ENCODE measurements at places on chromosomes 3 and 15.

DNA sequence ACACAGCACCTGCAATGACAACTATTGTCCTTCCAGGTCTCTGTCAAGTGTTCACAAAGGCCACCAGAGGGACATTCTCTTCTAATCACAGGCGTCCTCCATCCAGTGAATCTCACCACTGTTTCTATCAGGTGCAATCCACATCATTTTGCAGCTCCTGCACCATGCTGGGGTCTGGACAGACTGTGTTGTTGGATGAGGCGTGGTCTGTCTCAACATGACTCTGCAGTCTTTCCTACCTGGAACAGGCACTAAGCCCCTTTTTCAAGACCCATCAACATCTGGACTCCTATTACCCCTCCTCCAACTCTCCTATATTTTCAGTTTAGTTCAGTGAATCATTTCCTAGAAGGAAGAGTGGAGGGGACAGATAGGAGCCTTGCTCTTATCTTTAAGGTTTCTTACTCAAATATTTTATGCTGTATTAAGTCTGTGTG lies 31.5 kb upstream of the VEPH1 start:
- no peak for DNase-seq

DNA sequence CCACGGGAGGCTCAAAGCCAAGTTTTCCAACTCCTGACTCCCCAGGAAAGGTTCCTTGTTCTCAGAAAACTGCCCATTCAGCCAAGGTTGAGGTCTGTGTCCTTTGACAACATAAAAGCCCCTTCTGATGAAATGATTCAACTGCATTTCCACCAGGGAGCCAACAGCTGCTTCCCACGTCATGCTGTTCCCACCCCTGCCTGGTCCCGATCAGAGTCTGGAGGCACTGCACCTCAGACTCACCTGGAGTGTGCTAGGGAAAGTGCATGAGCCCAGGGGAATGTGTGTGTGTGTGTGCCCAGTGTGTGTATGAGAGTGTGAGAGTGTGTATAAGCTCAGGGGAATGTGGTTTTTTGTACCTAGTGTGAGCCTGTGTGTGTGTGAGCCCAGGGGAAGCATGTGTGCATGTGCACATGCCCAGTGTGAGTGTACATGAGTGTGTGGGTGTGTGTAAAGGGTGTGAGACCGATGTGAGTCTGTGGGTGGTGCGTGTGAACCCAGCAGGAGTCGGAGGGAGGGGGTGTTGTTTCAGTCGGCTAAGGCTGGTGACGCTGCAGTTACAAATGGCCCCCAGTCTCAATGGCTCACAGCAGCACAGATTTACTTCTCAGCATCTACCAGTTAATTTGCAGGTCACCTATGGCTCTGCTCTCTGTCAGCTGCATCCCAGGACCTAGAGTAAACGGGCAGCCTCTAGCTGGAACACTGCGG lies 20.3 kb upstream of the SLC6A1 start:
- DNase-seq, result no peak

DNA sequence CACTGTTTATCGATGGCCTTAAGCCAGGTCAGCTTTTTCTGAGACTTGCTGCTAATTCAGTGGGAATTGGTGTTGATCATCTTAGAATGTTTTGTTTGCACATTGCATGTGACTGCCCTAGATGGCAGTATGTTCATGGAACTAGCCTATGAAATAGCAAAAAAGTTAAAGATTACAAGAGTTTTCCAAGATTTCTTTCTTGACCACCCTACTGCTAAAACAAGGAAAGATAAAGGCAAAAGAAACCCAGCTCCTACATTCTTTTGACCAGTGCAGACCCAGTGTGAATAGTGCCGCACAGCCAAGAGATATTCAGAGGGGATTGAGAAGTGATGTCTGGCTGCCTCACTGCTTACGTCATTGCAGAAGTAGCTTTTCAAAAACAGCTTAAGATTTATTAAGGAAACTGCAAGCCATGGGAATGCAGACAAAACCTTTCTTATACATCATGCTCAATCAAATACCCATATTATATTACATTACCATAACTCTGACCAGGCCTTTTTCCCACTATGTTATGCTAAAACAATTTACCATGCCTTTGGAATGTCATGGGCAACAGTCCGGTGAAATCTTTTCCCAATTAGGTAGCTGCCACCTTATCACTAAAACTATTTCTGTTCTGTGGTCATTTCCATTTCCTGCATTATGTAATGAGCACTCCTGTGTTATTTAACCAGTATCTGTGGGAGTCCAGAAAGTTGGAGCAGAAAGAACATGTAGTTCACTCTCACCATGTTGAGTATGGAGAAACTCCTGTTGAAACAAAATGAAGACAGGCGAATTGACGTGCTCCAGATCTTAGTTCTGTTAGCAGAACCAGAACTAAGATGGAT lies 6.0 kb downstream of the PHLDB2 start:
- DNase-seq, result no peak

DNA sequence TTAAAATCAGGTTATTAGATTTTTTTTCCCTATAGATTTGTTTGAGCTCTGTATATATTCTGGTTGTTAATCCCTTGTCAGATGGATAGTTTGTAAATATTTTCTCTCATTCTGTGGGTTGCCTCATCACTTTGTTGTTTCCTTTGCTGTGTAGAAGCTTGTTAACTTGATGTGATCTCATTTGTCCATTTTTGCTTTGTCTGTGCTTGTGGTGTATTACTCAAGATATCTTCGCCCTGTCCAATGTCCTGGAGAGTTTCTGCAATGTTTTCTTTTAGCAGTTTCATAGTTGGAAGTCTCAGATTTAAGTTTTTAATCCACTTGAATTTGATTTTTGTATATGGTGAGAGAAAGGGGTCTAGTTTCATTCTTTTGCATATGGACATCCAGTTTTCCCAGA lies 699.1 kb downstream of the NAALADL2 start:
- DNase-seq, result no peak

DNA sequence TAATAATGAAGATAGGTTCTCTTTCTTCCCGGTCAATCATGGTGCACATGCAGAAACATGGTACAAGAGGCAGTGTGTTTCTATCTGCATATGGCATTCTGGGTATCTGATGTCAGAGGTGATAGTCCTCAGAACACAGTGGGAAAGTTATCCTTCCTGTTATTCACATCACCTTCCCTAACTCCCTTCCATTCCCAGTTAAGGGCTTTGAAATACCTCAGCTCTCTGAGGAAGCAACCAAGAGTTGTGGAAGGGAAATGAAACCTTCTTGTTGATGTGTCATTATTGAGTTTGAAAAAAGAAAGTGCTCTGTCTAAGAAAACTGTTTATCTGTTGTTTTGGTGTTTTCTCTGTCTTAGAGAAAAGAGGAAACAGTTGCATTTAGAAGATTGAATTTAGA lies 21.9 kb upstream of the P2RY13 start:
- no peak for DNase-seq

DNA sequence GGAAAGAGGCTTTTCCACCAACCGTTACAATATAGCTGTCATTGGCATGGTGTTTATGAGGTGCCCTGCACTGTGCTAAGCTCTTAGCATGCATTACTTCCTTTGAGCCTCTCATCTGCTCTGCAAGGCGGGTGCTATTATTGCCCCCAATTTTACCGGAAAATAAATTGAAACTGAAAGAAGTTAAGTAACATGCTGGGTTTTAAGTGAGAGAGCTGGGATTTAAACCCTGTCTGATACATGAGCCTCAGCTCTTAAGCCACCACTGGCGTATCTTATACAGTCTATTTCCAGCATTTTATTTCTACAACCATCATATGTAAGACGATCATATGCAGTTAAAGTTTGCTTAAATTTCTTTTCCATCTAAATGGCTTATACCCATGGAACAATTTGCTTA lies 81.6 kb downstream of the AGBL1 start:
- DNase-seq, result no peak

GRCh38 chr3:52401021-52401420 lies 43.9 kb downstream of the SEMA3G start:
- no peak for DNase-seq

- DNase-seq, result no peak
Observed at GRCh38 chr15:58046467-58046866, 19.0 kb downstream of the ALDH1A2 start.

DNA sequence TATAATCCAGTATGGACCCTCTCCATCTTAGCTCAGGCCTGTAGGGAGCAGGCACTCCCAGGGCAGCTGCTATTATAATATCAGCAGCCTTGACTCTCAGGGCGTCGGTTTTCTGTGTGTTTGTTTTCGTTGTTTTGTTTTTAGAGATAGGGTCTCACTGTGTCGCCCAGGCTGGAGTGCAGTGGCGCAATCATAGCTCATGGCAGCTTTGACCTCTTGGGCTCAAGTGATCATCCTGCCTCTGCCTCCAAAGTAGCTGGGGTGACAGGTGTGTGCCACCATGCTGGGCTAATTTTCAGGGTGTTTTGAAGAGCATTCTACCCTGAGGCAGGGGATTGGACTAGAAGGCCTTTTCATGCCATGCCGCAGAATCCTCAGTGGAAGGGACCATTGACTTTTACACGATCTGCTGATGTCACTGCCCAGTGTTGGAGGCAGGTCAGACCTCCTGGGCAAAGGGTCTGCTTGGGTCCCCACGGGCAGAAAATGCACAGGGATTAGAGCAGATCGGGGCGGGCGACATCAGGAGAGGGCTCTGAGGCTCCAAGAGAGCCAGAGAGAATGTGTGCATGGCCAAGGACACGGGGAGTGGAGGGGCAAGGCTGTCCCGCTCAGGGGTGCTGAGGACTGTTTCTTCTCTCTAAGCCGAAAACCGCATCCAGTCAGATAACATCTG lies 7.8 kb downstream of the MELTF start:
- no peak for DNase-seq

GRCh38 chr15:55260562-55261131 lies 29.0 kb downstream of the RAB27A start:
- no peak for DNase-seq

DNA sequence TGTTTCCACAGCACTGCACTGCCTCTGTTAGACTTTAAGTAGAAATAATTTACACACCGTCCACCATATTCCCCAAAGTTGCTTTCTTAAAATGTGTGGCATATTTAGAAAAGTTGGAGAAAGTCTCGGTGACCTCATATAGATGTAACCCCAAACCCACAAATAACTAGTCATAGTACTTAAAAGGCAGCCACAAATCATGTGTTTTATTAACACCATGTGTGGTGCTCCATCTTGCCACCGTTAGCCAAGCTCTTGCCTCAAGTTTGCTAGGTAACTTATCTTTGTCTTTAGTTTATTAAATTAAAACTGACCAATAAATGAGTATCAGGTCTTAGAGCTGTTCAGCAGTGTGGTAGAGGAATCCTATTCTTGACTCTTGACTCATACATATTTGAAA lies 257.9 kb downstream of the UBE2E2 start:
- no peak for DNase-seq

- no peak for DNase-seq
Observed at GRCh38 chr3:71528816-71529215, 54.7 kb downstream of the FOXP1 start.

DNA sequence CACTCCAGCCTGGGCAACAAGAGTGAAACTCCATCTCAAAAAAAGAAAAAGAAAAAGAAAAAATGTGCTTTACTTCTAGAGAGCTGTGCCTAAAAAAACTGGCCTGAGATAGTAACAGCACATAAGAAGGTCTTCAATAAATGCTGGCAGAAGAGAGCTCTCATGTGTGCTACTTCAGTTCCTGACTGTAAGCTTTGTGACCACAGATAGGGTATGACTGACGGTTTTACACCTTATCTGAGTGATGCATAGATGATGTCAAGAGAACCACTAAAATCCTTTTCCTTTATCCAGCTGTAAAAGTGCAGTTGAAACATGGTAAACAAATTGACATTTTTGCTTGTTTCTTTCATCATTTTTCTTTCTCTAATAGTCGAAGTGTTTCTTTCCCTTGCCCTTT lies 127.9 kb downstream of the C3orf70 start:
- DNase-seq, result no peak

DNA sequence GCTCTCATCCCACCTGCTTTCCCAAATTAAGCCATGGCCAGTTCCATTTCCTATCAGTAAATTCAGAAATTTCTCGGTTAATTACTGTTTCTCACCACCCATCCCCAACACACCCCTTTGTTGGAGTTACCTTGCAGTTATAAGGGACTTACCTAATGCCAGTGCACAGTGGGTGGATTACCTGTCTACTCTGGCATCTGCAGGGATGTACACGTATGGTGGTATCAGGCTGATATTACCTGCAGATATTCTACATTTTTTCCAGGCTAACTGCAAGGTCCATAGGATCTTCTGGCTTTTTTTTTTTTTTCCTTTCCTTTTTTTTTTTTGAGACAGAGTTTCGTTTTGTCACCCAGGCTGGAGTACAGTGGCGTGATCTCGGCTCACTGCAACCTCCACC lies 7.9 kb upstream of the MRAS start:
- no peak for DNase-seq

- no peak for DNase-seq
Observed at GRCh38 chr3:137938876-137939275, 71.1 kb upstream of the CLDN18 start.
